HFFc6 (cell line): ENCODE measurements at places on chromosomes 11 and 22. TPM values are rescaled to one million over a fixed set of nuclear protein-coding genes. Genes with fewer than 3 reads are reported as not detected.

SCN2B gene
- total RNA-seq, result not detected in 3 replicates

P4HA3 gene
- 1.1 to 5.2 TPM (median 3.0 TPM) in 3 replicates for total RNA-seq

BRSK2 gene
- total RNA-seq, result 0.17 to 0.99 TPM (median 0.51 TPM) in 3 replicates

SMTNL1 gene
- total RNA-seq, result not detected in 3 replicates

MIAT gene
- total RNA-seq, result 0.37 and 0.80 TPM in 2 replicates

C11orf42 gene
- not detected in 3 replicates for total RNA-seq

MS4A4A gene
- not detected in 3 replicates for total RNA-seq

ST14 gene
- not detected in 3 replicates for total RNA-seq

SLC22A9 gene
- not detected in 3 replicates for total RNA-seq

TMPRSS4 gene
- total RNA-seq, result not detected in 3 replicates

KCNQ1OT1 gene
- 0.43 to 0.68 TPM (median 0.46 TPM) in 3 replicates for total RNA-seq

SSH3 gene
- total RNA-seq, result 21.1 to 31.0 TPM (median 21.5 TPM) in 3 replicates

PHOX2A gene
- not detected in 3 replicates for total RNA-seq

RNF141 gene
- total RNA-seq, result 43.8 to 55.8 TPM (median 52.7 TPM) in 3 replicates

RASD2 gene
- not detected in 3 replicates for total RNA-seq

TOB2 gene
- total RNA-seq, result 46.0 to 54.3 TPM (median 48.7 TPM) in 3 replicates

MOGAT2 gene
- not detected in 3 replicates for total RNA-seq
